ENCODE measurements at places on chromosomes 4 and X.

GRCh38 chrX:111868726-111869638 lies 7.0 kb upstream of the TRPC5OS start:
- peak; percentile 10 for DNase-seq

GRCh38 chrX:132413459-132413858 lies 75.4 kb downstream of the MBNL3 start:
- no peak for DNase-seq

GRCh38 chr4:121555315-121556107 lies 141.3 kb downstream of the ANXA5 start:
- DNase-seq: no peak

GRCh38 chr4:156536661-156537060 lies 434.9 kb downstream of the PDGFC start:
- peak; percentile 40 for DNase-seq

- no peak for DNase-seq
Observed at GRCh38 chr4:143026459-143027170, 158.1 kb upstream of the USP38 start.

- peak; percentile 24 for DNase-seq
Observed at GRCh38 chrX:150504397-150505182, 63.8 kb upstream of the MTM1 start.

GRCh38 chrX:31658360-31658759 lies 586.5 kb upstream of the FTHL17 start:
- DNase-seq: peak; percentile 33

- peak; percentile 49 for DNase-seq
Observed at GRCh38 chr4:83599183-83599582, 63.3 kb downstream of the GPAT3 start.

DNA sequence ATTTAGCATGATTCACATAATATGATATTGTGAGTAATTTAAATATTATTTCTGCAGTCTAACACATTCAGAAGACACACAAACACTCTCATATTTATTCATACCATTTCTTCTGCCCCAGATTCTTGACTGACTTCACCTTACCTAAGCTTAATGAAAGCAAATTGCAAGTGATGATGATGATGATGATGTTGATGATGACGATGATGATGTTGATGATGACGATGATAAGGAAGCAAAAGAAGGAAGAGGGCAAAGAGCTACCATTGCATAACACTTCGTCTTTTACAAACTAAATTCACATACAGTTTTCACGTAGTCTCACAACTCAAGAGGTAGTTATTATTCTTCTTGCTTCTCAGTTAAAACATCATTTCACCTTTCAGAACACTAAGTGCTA lies 404.7 kb downstream of the NAF1 start:
- DNase-seq: no peak

DNA sequence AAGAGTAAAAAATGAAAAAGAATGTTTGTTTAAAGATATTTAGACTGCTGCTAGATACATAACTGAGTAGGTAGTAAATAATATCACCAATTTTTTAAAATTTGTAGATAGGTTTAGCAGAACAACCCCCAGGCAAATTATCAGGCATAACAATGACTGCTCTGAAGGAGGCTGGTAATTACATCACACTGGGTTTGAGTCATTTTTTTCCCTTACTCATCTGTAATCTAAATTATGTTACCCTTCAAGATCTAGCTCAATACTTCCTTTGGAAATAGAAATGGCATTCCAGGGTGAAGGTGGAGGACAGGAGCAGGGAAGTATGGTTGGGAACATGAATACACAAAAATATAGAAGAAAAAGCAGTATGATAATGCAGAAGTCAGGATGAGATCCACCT lies 431.6 kb upstream of the MAOA start:
- DNase-seq: no peak

GRCh38 chrX:137032341-137032694 lies 1.5 kb downstream of the GPR101 start:
- DNase-seq: no peak

- peak; percentile 85 for DNase-seq
Observed at GRCh38 chr4:77697860-77698590, 92.4 kb downstream of the CXCL13 start.

DNA sequence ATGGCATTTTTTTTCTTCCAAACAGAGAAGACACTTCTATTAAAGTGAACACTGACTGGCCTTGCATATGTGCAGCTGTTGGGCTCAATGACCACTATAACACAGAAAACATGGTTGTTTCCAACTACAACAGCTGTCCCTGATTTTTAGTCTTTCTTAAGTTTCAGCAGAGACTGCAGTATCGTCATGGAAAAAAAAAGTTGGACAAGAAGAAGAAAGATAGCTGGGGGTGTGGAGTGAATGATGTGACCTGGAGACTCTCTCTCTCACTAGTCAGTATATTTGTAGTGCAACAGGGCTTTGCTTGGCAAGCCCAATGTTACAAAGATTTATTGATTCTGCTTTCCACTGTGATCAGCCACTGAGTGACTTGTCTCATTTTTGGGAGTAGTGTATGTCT lies 29.5 kb upstream of the C4orf54 start:
- DNase-seq: no peak

GRCh38 chr4:137069473-137069872 lies 462.8 kb downstream of the PCDH18 start:
- DNase-seq: no peak

- peak; percentile 6 for DNase-seq
Observed at GRCh38 chr4:89324671-89325070, 17.1 kb upstream of the GPRIN3 start.

GRCh38 chr4:1342003-1342402 lies 5.0 kb upstream of the UVSSA start:
- DNase-seq: peak; percentile 14

DNA sequence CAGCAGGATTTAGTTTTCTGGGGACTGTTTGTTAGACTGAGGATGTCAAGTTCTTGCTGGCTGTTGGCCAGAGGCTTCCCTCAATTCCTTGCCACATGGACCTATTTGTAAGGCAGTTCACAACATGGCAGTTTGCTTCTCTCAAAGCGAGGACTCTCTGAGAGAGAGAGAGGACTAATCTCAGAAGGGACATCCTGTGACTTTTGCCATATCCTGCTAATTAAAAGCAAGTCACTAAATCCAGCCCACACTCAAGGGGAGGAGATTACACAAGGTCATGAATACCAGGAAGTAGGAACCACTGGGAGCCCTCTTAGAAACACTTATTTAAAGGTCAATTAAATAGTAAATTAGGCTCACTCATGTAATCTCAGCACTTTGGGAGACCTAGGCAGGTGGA lies 38.2 kb downstream of the PPP1R2C start:
- DNase-seq: no peak

DNA sequence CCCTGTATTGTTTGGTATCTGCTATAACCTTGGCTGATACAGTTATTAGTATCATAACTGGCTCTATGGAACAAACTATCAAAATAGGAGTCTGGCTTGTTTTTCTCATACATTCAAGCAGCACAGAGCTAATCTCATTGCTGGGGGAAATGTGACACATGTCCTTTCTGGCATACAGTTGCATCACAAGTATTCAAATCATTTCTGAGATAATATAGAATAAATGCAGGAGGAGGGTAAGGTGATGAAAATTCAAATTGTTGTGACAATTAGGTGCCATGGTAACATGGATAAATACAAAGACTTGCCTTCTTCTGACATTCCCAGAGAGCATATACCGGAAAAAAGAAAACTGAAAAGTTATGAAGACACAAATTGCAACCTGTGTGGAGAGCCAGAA lies 2706.8 kb downstream of the ARAP2 start:
- DNase-seq: no peak

GRCh38 chrX:106510713-106511403 lies 100.9 kb upstream of the RADX start:
- no peak for DNase-seq

DNA sequence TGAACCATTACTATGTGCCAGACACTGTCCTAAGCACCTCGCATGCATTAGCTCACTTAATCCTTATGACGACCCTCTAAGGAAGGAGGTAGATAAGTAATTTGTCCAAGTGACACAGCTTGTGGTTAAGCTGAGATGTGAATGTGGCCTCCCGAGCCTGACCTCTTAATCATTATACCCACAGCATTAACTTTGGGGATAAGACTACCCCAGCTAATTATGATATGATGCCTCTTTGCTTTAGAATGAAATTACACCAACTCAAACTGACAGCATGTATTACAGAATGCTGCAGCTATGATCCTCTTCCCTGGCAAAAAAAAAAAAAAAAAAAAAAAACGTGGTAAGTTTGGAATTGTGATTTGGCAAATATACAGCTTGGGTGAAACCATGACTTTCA lies 53.5 kb downstream of the APBB2 start:
- DNase-seq: no peak

DNA sequence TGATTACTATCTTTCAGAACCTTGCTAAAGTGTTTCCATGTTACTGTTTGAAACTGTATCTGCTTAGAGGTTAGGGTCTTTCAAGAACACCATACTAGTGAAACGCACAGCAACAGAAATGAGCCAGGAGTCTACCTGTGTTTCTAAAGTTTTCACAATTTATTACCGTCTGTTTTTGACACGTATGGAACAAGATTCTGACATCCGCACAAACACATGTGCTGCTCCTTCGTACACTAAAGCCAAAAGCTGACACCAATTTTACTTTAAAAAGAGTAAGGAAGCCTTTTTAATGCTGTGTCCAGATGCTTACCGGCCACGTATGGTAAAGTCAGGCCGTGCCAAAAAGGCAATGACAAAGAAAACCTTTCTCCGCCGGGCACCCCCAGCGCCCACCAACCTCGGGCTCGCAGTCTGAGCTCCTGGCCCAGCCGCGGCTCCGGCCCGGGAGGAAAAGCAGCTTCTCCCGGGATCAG lies 532 bp downstream of the RPS4X start:
- peak; percentile 17 for DNase-seq

GRCh38 chr4:95563638-95564337 lies 15.0 kb upstream of the UNC5C start:
- DNase-seq: no peak

DNA sequence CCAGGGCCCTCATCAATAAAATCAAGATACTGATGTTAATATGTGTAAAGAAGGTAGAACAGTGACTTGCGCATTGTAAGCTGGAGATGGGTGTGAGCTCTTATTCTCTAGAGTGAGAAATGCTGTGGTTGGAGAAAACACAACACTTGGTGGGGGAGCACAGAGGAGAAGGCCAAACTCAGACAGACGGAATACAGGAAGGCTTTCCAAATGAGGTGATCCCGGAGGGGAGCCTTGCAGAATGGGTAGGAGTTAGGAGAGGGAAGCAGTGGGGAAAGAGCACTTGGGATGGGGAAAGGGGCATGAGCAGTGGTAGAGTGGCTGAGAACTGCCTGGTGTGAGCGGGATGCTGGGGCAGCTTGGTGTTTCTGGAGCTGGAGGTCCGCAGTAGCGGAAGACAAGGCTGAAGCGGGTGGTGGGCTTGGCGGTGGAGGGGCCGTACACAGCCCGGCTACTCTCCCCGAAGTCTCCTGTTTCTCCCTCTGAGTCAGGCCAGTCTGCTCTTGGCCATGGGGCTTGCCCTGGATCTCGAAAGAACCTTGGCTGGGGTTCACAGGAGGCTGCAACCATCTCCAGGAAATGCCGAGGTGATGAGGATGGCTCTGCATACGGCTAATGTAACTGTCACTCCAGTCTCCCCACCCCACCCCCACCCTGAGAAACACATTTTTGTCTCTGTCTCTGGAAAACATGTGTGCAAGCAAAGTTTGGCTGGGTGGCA lies 11.3 kb upstream of the PLAC1 start:
- peak; percentile 81 for DNase-seq

DNA sequence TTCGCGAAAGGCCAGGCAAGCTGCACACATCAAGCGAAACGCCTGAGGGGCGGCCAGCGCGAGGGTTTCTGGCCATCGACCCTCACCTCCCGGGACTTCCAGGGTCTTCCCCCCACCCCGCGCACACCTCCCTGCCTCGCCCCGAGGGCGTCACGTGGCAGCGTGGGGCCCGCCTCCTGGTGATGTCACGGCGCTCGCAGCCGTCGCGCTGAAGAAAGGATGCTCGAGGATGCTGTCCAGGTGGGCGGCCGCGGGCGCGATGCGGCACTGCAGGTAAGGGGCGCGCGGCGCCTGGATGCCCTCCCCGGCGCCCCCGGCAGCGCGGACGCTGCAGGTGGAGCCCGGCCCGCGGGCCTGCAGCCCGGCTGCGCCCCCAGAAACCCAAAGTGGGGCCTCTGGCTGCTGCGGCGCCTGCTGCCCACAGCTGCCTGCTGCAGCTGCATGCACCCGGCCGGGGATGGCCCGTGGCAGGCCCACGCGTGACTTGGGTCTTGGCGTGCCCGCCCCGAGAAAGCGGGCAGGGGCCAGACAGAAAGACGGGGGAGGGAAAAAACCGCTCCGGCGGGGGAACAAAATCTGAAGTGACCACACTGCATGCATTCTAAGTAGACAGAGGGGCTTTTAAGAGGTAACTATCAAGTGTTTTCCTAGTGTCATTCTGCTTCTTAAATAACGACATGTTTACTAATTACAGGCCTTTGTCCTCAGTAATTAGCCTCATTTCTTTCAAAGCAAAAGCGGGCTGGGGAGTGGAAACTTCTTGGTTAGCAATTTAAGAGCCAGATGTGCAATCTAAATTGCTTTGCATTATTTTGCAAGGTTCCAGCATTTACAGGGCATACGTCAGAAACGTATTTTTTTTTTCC lies 1.7 kb downstream of the CLCN4 start:
- no peak for DNase-seq

DNA sequence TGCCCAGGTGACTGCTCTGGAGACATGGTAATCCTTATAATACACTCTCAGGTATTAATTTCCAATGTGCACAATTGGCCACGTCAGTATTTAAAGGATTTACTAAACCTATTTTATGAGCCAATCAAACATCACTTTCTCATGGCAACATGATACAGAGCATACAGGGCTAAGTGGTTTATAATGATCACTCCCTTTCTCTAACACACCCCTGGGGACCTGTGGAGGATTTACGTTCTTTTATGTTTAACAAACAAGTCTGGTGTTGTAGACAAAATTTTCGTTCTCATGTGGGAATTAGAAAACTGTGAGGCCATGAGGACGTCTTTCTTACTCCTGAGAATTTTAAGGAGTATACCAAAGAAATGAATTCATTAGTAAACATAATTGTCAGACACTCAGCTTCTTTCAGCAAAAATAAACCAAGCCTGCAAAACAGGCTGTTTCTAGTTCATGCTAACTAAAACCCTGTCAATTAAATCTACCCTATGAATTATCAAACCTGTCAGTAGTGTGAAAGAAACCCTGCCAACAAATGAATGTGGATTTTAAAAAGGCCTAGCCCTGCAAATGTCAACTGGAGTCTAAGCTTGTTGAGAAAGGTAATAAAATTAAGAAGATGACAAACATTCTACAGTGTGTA lies 155.8 kb downstream of the PDGFC start:
- DNase-seq: no peak

Data from astrocyte of the spinal cord (primary cell).